Fibroblast of lung (primary cell): ENCODE measurements at places on chromosomes 2 and 18. TPM values are rescaled to one million over a fixed set of nuclear protein-coding genes. Genes with fewer than 3 reads are reported as not detected.

The G6PC2 gene
- total RNA-seq: not detected in 2 replicates

The TMEM163 gene
- under 0.01 TPM in 1 of 2 replicates, not detected in the other for total RNA-seq

The SLC30A3 gene
- total RNA-seq: under 0.01 TPM in 1 of 2 replicates, not detected in the other

The CFAP221 gene
- total RNA-seq: 0.26 TPM in 1 of 2 replicates, not detected in the other

The BOD1L2 gene
- not detected in 2 replicates for total RNA-seq
